ENCODE measurements at places on chromosomes 2 and 18. TPM values are rescaled to one million over a fixed set of nuclear protein-coding genes. Genes with fewer than 3 reads are reported as not detected.

ALKAL2 gene
- not detected for total RNA-seq

- no peak for DNase-seq
These were observed 75.9 kb downstream of the SH3BP4 start for GRCh38 chr2:235027558-235028214.

MFSD2B gene
- total RNA-seq = not detected

FEV gene
- total RNA-seq = not detected

DNA sequence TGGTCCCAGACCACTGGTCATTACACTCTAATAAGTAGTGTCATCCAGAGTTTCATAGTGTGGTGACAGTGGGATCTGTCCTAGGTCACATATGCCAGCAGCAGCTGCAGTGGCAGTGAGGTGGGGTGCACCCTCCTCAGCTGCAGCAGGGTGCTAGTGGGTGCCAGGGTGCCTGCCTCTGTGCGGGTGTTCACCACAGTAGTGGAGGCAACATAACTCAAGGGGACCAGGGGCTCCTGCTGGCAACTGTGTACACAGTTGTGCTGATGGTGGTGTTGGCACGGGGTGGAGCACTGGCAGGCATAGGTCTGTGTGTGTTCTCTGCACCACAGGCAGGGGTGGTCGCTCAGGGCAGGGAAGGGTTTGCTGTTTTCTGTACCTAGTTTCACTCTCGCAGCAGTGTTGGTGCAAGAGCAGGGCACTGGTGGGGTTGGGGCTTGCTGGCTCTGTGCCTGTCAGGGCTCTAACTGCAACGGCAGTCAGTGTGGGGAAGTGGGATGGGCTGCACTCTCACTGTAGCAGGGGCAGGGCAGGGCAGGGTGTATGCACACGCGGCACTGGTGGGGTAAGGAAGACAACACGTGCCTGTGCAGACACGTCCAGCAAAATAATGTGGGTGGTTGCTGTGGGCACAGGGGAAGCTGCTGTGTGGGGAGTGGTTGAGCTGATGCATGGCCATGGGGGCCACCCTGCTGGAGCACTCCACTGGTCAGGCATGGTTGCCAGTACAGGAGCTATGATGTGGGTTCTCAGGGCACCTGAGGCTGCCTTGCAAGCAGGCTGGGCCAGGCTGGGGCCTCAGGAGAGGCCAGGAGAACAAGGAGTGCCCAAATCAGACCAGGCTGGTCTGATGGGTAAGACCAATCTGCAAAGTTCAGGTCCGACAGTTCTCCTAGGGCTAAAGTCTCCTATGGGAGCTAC lies 226.6 kb downstream of the MEIS1 start:
- DNase-seq = no peak

- no peak for DNase-seq
These were observed 74.6 kb downstream of the PDE11A start for GRCh38 chr2:177998006-177998405.

DNA sequence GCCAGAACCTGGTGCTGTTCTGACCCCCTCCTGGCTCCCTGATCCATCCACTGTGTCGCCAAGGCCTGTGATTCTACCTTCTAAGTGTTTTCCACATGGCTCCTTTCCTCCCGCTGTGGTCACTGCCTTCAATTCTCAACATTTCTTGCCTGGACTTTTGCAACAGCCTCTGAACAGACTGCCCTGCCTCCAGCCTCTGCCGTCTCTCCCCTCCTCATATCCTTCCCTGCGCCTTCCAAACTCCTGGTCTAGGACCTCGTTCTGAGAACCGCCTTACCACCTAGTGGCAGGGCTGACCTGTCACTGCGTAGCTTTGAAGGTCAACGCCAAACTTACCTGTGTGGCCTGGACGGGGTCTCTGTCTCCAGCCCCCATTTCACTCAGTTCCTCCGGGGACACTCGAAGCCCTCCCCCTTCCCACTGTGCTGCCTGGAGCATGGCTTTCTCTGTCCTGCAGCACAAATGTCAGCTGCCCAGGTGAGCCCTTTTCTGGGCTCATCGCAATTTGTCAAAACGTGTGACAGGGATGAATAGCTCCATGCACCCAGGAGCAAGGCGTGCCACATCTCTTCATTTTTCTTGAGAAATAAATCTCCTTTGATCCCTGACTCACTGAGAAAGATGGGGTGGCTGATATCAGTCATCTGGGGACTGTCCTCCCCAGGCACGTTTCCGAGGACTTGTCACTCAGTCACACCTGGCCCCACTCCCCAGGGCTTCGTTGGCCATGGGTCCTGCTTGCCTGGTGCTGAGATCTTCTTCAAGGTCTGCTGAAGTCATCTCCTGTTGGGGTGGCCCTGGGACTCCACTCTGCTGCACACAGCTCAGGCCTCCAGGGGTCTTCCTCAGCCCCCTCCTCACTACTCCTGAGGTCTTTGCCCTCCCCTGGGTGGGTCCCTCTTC lies 46.7 kb downstream of the LDLRAD4 start:
- no peak for DNase-seq

DNA sequence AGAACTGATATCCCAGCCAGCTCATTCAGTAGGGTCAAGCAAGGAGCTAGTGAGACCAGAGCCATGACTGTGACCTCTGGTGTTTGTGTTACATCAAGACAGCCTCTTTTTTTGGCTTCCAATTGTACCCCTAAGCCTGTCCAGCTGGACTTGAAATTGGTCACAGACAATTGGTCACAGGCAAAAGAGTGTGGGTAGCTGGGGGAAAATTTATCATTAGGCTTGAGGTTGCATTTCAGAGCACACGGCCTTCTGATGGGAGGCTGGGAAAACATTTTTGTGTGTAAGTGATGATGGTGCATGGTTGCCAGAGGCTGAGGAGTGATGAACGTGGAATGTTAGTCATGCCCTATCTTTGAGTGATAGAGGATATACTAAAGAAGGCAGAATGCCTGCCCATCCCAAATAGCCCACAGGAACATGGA lies 285.1 kb upstream of the SLC14A2 start:
- DNase-seq = no peak

PHOSPHO2 gene
- 1.2 TPM for total RNA-seq

HOXD12 gene
- 0.42 TPM for total RNA-seq

DNA sequence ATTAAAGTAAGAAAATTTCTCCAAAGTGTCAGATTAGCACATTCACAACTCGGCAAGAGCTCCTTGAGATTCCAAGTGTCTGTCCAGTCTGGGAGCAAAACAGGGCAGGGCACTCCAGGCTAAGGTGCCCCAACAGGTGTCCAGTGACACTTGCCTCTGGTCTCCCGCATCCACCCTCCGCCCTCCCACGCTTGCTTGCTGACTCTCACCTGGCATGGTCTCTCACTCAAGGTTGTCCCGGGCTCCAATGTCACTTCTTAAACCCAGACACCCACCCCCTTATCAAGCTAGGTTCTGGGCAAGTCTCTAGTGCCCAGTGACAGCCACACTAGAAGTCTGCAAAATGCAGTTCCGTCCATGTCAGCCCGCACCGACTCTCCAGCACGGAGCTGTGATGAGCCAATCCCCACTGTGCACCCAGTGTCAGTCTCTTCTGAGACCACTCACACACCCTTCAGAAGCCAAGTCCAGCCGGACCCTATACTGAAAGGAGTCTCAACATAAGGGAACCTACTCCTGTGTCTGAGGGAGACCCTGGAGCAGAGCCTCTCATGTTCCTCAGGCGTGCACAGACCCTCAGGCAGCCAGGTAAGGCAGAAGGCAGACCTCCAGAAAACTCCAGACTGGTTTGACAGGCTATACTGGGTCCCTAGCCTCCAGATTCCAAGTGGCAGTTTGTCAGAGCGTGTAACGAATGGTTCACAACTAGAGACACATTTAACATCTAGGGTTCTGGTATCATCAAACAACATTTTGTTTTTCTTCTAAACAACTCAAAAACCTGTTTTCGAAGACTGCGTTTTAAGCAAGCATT lies 45.6 kb downstream of the HDLBP start:
- DNase-seq = no peak

CFAP53 gene
- total RNA-seq = 0.35 TPM

- DNase-seq = no peak
These were observed 271.8 kb downstream of the SUCLG1 start for GRCh38 chr2:84187258-84187657.

GRCh38 chr2:236762628-236763027 lies 193.0 kb downstream of the ACKR3 start:
- DNase-seq = no peak

CDH19 gene
- total RNA-seq = 76.4 TPM

DNA sequence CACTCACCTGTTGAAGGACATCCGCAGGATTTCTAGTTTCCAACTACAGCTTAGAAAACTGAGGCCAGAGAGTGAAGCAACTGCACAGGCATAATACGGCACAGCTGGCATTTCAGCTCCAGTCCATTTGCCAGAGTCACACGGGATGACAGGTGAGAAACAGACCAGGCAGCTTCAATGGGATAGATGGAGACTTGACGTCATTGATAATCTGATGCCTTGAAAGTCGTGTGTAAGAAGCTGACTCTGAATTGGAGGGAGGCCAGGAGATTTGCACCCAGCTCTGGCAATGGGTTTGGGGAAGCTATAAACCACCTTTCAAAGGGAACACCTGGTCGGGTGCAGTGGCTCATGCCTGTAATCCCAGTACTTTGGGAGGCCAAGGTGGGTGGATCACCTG lies 12.4 kb upstream of the DNMT3A start:
- DNase-seq = no peak

OTOS gene
- not detected for total RNA-seq

PROC gene
- not detected for total RNA-seq

DNA sequence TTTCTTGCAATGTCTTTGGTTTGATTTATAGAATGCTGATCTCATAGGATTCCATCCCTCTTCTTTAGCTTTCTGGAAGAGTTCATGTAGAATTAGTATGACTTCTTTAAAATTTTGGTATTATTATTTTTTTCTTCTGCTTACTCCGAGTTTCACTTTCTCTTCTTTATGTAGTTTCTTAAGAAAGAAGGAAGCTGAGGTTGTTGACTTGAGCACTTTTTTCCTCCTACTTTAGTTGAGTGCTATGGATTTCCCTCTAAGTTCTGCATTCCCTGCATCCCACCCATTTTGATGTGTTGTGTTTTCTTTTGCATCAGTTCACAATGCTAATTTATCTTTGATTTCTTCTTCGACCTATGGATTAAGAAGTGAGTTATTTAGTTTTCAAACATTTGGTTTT lies 78.9 kb upstream of the SPRED2 start:
- DNase-seq = no peak

- no peak for DNase-seq
These were observed 25.0 kb downstream of the WIPF1 start for GRCh38 chr2:174572556-174572955.

DNA sequence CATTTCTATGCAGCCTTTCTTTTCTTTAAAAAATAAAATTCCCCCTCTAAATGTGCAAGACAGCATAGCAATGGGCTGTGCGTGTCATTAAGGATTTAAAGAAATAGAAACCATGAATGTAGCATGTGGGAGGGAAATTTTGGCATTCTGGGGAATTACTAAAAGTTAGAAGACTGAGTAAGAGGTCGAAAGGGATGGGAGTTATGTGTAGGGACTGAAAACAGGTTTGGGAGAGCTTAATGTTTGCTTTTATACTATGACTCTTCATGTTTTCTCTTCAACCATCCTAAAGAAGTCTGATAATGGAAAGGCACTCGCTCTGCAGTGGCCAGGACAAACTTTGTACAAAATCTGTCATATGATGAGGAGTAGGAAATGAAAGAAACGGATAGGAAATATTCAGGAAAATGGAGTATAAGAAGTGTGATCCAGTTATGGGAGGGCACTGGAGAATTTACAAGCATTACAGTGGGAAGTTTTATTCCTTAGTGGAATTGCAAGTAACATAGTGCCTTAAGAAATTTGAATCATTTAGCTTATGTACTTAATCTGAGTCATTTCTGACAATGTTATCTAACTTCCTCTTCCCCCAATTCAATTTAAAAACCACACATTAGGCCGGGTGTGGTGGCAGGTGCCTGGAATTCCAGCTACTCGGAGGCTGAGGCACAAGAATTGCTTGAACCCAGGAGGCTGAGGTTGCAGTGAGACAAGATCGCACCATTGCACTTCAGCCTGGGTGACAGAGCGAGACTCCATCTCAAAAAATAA lies 20.6 kb downstream of the TMEM87B start:
- DNase-seq = no peak

CCDC85A gene
- total RNA-seq = not detected

DNA sequence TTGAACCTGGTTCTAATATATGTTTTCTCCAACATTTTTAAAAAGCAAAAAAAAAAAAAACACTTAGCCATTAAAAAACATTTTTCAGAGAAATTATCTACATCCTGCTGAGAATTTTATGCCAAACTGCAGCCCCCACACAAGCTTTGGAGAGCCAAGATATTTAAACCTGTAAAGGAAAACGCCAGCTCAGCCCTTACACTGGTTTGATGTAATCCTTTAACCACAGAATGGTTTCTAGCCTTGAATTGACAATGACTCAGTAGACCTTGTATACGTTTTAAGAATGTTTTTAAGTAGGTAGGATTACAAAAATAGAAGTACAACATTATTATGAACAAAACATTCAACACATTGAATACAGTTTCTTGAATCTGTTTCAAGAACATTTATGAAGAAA lies 113.6 kb downstream of the BABAM2 start:
- no peak for DNase-seq

- DNase-seq = no peak
These were observed 69.0 kb downstream of the CTAGE1 start for GRCh38 chr18:22348521-22349316.

- no peak for DNase-seq
These were observed 84.1 kb upstream of the EPC2 start for GRCh38 chr2:148560496-148560895.

DNA sequence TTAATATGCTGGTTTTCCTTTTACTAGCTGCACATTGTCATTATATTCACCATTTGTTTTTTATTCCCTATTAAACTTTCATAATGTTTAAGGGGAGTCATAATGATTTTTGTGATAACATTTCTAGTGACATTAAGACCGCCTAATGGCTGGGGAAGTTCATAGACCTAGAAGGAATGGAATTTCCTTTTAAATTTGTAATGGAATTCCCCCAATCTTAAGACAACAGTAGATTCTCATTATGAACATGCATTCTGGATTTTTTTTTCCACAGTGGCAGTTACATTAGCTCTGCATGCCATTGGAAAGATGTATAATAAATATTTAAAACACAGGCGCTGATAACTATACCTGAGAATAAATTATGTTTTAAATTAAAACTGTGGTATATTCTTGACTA lies 8.4 kb downstream of the YPEL5 start:
- no peak for DNase-seq

DNA sequence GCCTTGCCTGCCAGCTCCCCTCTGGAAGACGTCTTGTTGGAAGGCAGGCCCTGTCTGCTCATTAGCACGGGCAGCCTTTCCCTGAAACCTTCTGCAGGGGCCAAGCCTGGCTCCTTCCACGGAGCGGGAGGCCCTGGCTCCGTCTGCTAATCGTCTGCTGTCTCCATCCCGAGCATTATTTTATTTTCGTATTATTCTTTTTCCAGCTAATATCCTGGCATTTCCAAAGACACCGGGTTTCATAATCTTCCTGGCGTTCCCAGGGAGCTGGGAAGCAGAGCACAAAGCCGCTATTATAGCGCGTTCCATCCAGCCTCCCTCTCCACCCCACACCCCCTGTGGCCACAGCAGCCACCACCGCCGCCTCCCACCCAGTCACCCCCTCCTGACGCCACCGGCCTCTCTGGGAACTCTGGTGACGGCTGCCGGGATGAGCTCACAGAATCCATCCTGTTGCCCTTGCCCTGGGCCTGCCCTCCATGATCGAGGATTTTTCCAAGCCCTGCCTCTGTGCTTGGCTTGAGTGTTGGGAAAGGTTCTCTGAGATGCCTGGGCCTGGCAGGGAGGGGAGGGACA lies 125.5 kb downstream of the DYSF start:
- DNase-seq = peak; percentile 75

CFAP65 gene
- total RNA-seq = 0.16 TPM
